NCI-H1436 (cell line): ENCODE measurements at places on chromosomes 6 and 20.

GRCh38 chr6:143806282-143807102 lies 36.6 kb upstream of the LTV1 start:
- no peak for DNase-seq

GRCh38 chr6:140669321-140669720 lies 1294.9 kb upstream of the CITED2 start:
- no peak for DNase-seq

GRCh38 chr20:3436864-3437574 lies 29.6 kb upstream of the DNAAF9 start:
- DNase-seq: no peak

GRCh38 chr20:51350941-51351631 lies 191.4 kb downstream of the NFATC2 start:
- DNase-seq: no peak

- no peak for DNase-seq
Observed at GRCh38 chr20:43752561-43753301, 25.9 kb upstream of the GTSF1L start.

DNA sequence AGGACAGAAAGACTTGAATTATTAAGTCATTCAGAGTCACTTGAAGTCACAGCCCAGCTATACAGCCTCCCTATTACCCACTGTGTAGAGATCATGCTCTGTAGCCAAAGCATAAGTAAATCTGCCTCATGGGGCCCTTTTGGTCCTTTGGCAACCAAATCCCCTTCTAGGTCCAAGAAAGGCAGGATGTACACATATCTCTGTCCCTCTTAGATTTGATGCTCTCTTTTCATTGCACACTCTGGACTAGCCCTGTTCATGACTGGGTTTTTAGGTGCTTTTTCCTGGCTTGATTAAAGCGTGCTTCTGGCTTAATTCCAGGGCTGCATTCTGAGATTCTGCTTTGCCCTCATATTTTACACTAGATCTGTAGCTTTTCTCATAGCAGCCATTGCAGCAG lies 296.8 kb downstream of the TENT5A start:
- no peak for DNase-seq

GRCh38 chr20:17648791-17649730 lies 33.0 kb downstream of the RRBP1 start:
- DNase-seq: peak; percentile 52

DNA sequence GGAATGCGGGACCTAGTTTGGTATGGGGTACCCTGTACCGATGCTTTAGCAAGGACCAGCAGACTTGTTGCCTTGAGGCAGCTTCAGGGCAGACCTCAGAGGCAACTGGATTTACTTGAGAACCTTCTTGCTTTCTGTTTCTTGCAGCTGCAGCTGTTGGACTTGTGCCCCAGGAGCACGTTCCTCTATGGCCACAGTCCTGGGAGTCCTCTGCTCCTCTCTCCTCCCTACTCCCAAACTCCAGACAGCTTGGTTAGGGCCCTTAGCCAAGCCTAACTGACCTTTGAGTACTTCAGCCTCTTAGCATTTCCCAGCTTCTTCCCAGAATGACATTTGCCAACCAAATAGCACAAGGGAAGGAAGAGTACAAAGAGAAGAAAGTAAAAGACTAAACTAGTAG lies 34.7 kb downstream of the GHRH start:
- no peak for DNase-seq

- DNase-seq: no peak
Observed at GRCh38 chr6:129136751-129137150, 253.8 kb downstream of the LAMA2 start.

DNA sequence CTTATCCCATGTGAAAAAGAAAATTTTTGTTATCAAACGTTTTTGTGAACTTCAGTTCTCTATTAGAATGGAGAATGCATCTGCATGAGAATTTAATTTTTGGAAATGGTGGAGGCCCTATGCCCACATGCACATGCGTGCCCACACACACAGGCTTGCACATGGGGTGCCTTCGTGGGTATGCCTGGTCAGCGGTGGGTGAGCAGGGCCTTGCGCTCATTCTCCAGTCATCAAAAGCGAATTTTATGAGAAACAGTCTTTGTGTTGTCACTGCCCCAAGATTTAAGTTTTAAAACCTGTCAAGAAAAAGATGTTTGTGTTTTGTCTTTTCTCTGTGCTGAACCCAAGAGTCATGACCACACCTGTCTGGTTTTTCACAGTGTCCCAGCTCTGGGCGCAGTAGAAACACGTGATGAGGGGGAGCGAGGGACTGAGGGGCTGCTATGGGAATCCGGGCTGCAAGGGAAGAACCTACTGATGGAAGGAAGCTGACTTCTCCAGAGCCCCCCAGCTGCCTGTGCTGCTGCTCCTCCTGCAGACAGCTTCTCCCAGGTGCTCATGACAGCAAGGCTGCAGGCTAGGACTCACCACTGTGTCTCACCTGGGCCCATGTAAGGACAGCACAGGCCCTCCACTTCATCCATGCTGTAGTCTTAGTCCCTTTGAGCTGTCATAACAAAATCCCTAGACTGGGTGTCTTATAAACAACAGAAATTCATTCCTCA lies 153.6 kb downstream of the SYCP2 start:
- DNase-seq: no peak

GRCh38 chr6:26607434-26608230 lies 10.9 kb downstream of the ABT1 start:
- peak; percentile 69 for DNase-seq

- DNase-seq: no peak
Observed at GRCh38 chr20:4029505-4030467, 14.4 kb upstream of the RNF24 start.

DNA sequence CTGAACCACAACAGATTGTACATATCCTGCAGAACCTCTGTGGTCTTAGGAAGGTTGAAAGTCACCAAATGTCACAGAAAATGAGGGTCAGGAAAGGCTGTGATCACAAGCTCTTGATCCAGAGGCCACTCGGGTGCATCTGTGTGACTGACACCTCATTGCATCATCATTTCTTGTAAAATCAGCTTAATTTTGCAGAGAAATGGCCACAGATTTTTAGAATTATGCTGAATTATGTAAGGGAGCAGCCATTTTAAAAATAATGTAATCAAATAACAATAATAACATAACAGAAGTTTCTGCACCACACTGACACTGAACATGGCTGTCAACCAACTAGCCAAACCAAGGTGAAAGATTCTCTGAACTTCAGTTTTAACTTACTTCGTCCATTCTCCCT lies 32.5 kb upstream of the PRND start:
- no peak for DNase-seq

- DNase-seq: no peak
Observed at GRCh38 chr6:107187630-107188029, 72.3 kb upstream of the BEND3 start.

GRCh38 chr6:156687789-156688619 lies 89.2 kb upstream of the ARID1B start:
- peak; percentile 33 for DNase-seq

DNA sequence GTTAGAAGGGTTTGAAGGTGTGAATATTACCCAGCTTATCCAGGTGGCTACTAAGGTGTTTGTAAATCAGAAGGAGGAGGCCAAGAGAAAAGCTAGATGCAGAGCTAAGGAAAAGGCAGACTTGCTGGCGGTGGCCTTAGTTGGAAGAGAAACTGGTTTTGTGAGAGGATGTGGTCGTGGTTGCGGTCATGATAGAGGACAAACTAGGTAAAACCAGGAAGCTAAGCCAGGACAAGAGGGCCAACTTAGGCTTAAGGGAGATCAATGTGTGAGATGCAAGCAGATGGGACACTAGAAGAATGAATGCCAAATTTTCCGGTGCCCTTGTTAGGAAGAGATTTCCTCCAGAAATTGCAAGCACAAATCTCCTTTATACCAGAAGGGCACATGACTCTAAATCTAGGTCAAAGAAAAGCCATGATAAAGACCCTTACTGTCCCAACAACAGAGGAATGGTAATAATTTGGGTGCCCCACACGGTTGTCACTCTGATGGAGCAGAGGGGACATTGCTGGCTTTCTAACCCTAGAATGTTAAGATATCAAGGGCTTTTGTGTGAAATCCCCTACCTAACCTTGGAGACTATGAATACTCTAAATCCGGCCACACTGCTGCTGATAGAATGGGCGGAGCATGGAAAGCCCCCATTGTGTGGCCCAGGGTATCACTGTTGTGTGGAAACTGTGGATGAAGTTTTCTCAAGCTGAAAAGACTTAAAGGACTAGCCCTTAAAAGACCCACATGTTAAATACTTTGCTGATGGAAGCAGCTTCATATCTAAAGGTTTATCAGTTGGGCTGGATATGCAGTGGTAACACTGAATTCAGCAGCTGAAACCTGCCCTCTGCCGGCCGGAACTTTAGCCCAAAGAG lies 7.8 kb downstream of the IL22RA2 start:
- DNase-seq: no peak

DNA sequence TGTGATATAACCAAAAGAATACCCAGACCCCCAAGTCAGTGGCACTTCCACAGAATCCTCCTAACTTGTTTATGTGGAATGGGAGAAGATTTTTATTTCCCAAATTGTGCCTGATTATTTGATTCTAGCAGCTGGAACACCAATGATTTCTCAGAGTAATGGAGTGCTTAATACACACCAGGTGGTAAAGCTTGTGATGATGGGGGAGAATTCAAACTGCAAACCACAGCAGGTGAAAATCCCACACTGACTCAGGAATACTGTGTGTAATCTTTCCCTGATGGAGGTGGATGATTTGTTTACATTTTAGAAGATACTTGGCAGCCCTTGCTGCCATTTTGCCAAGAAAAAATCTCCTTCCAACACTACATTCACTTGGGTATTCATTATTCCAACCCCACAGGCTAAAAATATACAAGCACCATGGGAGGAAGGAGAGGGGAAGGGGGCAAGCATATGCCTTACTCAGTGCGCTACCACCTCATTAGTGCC lies 212.7 kb upstream of the PLN start:
- no peak for DNase-seq

- DNase-seq: no peak
Observed at GRCh38 chr6:134491477-134491876, 173.6 kb upstream of the SGK1 start.

- no peak for DNase-seq
Observed at GRCh38 chr6:119575721-119576120, 226.2 kb upstream of the MAN1A1 start.

- peak; percentile 47 for DNase-seq
Observed at GRCh38 chr6:5025911-5026819, 22.3 kb upstream of the RPP40 start.

- DNase-seq: no peak
Observed at GRCh38 chr6:78577585-78577984, 289.8 kb upstream of the IRAK1BP1 start.

GRCh38 chr6:78995946-78996345 lies 82.1 kb downstream of the PHIP start:
- no peak for DNase-seq

DNA sequence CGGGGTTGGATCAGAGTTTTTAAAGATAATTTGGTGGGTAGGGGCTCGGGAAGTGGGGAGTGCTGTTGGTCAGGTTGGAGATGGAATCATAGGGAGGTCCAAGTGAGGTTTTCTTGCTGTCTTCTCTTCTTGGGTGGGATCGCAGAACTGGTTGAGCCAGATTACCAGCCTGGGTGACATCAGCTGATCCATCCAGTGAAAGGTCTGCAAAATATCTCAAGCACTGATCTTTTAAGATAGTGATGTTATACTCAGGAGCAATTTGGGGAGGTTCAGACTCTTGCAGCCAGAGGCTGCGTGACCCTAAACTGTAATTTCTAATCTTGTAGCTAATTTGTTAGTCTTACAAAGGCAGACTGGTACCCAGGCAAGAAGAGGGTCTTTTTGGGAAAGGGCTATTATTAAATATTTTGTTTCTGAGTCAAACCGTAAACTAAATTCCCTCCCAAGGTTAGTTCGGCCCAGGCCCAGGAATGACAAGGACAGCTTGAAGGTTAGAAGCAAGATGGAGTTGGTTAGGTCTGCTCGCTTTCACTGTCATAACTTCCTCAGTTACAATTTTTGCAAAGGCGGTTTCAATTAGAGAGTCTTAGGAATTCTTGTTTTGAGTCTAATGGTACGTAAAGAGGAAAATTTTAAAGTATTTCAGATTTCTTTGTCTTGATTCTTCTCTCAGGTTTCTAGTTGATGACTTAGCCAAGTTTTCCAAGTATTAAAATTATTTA lies 53.1 kb downstream of the SCAF8 start:
- DNase-seq: no peak

GRCh38 chr6:18978337-18979128 lies 591.4 kb downstream of the RNF144B start:
- DNase-seq: peak; percentile 58

DNA sequence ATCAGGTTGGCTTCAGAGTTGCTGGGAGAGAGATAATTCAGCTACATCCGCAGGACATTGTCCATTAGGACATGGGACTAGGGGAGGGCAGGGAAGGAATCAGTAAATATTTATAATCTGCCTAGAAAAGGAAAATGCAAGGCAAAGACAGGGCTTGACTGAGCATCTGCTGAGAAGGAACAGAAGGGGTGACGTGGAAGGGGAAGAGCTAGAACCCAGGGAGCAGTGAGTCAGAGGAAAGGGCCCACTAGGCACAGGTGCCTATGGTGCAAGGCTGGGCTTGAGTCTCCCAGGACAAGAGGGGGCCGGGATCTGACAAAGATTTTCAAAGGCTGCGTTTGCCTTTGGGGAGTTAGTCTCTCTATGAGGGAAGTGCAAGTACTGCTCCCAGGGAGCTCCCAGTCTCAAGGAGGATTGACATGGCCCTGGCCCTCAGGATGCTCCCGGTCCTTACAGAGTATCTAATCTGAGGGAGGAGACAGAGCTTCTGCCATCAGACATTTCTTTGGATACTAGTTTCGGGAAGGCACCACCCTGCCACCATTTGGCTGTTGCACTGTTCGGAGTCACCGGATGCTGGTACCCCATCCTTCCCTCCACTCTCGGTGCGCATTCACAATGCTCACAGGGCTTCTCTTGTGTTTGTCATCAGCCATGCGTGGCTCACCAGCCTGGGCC lies 21.9 kb downstream of the VEGFA start:
- DNase-seq: no peak

- DNase-seq: no peak
Observed at GRCh38 chr6:122063076-122063475, 336.4 kb upstream of the HSF2 start.

GRCh38 chr6:34576286-34576955 lies 20.3 kb upstream of the SPDEF start:
- no peak for DNase-seq

- DNase-seq: no peak
Observed at GRCh38 chr6:11309947-11310665, 77.6 kb upstream of the NEDD9 start.

DNA sequence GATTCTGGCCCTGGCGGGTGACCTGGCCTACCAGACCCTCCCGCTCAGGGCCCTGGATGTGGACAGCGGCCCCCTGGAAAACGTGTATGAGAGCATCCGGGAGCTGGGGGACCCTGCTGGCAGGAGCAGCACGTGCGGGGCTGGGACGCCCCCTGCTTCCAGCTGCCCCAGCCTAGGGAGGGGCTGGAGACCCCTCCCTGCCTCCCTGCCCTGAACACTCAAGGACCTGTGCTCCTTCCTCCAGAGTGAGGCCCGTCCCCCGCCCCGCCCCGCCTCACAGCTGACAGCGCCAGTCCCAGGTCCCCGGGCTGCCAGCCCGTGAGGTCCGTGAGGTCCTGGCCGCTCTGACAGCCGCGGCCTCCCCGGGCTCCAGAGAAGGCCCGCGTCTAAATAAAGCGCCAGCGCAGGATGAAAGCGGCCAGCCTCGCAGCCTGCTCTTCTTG lies 868 bp upstream of the SLC2A4RG start:
- DNase-seq: no peak

- no peak for DNase-seq
Observed at GRCh38 chr20:57249073-57249472, 17.4 kb downstream of the BMP7 start.
